Stimulated activated CD8-positive, alpha-beta memory T cell treated with anti-CD3 and anti-CD28 coated beads, Interleukin-12 subunit alpha, Interleukin-12 subunit beta, amount 100 ng/mL, for 4 hours (primary cell): ENCODE measurements at places on chromosomes 11 and 22.

- no peak for DNase-seq
Observed at GRCh38 chr22:49916831-49917230, 1.4 kb downstream of the ALG12 start.

- no peak for DNase-seq
Observed at GRCh38 chr11:32884770-32885384, 7.7 kb upstream of the QSER1 start.

- no peak for DNase-seq
Observed at GRCh38 chr11:121571506-121571905, 118.7 kb upstream of the SORL1-AS1 start.

DNA sequence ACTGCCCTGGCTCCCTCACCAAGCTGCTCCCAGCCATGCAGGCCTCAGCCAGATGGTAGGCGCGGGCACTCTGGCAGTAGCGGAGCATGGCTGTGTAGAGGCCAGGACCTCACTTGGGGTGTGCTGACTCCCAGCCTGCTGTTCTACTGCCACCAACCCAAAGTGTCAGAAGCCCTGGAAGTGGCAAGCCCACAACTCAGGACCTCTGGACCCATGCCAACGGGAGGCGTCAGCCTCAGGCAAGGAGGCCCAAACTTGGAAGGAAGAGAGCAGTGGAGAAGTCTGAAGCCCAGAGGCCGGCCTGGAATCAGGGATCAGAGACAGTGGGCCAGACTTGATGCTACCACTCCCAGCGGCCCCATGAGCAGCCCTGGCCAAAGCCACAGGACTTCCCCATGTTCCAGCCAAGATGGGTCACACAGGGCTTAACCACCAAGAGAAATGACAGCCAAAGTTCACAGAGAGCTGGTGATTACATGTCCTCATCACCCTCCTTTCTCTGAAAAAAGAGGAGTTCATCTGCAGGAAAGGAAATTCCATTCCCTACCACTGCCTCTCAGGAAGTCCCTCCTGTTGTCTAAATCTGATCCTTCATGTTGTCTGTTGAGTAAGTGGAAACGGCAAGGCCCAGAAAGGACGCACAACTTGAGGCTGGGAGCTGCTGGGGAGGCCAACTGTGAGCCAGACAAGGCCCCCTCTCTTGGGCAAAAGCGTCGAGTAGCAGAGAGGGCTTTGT lies 4.4 kb downstream of the ARRB1 start:
- DNase-seq: no peak
